ENCODE measurements at places on chromosomes 5 and 9. TPM values are rescaled to one million over a fixed set of nuclear protein-coding genes. Genes with fewer than 3 reads are reported as not detected.

GRCh38 chr5:14560091-14560595 is 21.4 kb upstream of the OTULINL start:
- DNase-seq, result no peak

GRCh38 chr9:104906441-104907277 is 21.3 kb downstream of the ABCA1 start:
- peak; percentile 81 for DNase-seq

- no peak for DNase-seq
Observed at GRCh38 chr5:173243831-173244305, 8.9 kb upstream of the NKX2-5 start.

Gene ADAMTS2
- 18.3 TPM for total RNA-seq

Gene PCDHGA9
- total RNA-seq, result 3.9 TPM

Gene AK6
- total RNA-seq, result 38.6 TPM

Gene NCBP1
- total RNA-seq, result 46.4 TPM

Gene BTNL3
- total RNA-seq, result not detected

Gene EIF4E1B
- not detected for total RNA-seq

Gene PCDHGA1
- 0.90 TPM for total RNA-seq

Data from IMR-90 (cell line).